GM12865 (cell line): ENCODE measurements at places on chromosomes 5 and 9.
A peak's percentile ranks its signal among the peaks of the same experiment; 100 is the strongest.

GRCh38 chr5:144142139-144142823 is 28.2 kb downstream of the YIPF5 start:
- DNase-seq = peak; percentile 59

- DNase-seq = no peak
Observed at GRCh38 chr9:120876842-120877240, at the start of gene PHF19. TSS of gene PHF19 (minus strand) at chr9:120877188. CDS start at chr9:120874741, 2,447 bp downstream.

GRCh38 chr9:110327716-110328115 is 9.9 kb downstream of the TXNDC8 start:
- no peak for DNase-seq

DNA sequence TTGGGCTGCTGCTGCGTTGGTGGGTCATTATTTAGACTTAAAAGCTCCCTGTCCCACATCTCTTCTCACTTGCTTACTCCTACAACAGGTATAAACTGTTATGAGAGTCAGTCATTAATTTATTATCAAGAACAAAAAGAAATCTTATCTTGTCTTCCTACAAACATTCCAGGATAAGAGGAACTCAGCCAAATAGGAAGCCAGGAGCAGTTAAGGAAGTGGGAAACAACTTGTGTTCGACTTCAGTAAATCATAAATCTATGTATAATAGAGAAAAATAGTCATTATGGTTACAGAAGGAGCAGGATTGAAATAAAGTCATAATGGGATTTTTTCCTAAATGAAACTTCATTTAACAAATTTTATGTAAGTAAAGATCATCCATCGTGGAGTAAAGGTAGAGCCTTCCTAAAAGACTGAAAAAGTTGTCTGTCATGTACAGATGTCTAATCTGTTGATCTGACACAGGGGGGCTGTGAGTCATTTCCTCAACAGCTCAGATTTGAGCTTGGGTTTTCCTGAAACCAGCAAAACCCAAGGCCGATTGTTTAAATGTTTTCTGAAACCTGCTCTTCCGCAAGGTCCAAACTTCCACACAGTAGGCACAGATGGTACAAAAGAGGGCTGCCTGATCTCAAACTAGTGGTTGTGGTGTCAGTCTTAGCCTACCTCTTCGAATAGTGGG is 25.3 kb upstream of the LRRTM2 start:
- no peak for DNase-seq

- no peak for DNase-seq
Observed at GRCh38 chr5:16736158-16736995, 119.6 kb upstream of the RETREG1 start.

- DNase-seq = peak; percentile 10
Observed at GRCh38 chr9:77811832-77812231, 163.7 kb upstream of the GNA14 start.

- DNase-seq = no peak
Observed at GRCh38 chr5:150139334-150139733, 16.3 kb downstream of the PDGFRB start.

- no peak for DNase-seq
Observed at GRCh38 chr5:160357861-160358411, 12.5 kb downstream of the C1QTNF2 start.

- DNase-seq = peak; percentile 41
Observed at GRCh38 chr5:109691996-109692395, 2.3 kb downstream of the MAN2A1 start.

DNA sequence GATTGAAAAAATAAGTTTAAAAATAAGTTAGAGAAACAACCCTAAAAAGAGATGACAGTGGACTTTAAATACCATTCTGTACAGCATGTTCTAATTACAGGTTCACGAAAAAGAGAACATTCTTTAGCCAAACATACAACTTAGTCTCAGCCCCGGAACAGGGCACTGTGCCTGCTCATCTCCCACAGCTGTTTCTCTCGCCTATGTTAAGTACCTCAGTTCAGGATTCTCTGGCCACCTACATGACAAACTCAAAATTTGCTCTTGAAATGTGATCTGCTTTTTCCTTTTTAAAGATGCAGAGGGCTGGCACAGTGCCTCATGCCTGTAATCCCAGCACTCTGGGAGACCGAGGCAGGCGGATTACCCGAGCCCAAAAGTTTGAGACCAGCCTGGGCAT is 52.3 kb downstream of the MYO10 start:
- no peak for DNase-seq

DNA sequence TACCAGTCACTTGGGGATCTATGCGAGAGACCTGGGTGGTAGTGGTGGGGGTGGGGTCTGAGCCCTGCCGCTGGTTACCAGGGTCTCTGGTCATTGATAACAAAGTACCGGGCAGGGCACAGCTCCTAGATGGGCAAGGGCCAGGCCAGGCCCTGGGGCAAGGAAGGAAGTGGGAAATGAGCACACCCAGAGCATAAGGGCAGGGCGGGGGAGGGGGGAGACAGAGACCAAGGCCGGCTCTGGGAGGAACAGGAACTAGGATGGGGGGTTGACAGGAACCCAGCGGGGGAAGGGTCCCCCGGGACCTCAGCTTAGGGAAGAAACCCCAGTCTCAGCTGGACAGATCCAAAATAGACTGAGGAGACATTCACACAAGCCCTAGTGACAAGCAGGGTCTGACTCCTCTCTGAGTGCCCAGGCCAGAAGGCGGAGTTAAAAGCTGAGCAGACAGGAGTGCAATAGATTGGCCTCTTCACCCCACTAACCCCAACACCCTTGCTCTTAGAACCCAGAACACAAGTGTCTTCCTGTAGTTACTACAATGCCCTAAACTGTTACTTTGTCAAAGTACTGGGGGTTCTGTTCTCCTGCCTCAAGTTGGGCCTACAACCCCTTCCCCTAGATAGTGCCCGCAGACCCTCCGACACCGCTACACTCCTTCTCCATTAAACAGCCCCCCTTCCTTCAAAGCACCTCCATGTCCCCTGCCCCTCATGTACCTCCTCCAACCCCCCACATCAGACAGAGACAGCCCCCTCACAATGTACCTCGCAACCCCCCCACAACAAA is 628 bp downstream of the ATOSB start:
- peak; percentile 66 for DNase-seq

- DNase-seq = no peak
Observed at GRCh38 chr5:132953710-132954109, 9.7 kb downstream of the AFF4 start.

DNA sequence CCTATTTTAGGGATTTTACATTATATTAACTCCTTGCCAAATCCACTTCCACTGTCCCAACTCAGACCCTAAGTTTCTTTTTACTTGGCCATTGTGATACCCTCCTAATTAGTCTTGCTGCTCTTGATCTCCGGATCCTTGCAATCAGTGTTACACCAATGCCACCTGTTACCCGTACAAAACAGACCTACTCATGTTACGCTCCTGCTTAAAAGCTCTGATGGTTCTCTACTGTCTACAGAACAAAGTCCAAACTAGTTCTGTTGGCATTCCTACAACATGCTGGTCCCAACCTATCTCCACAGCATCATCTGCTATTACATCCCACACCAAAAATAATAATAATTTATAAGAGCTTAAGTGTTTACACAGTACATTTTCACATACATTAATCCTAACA is 9.8 kb downstream of the ECPAS start:
- DNase-seq = no peak

- no peak for DNase-seq
Observed at GRCh38 chr5:153470736-153471135, 19.7 kb upstream of the GRIA1 start.

- DNase-seq = peak; percentile 93
Observed at GRCh38 chr5:141512390-141512910, 23.6 kb downstream of the PCDHGC5 start.

DNA sequence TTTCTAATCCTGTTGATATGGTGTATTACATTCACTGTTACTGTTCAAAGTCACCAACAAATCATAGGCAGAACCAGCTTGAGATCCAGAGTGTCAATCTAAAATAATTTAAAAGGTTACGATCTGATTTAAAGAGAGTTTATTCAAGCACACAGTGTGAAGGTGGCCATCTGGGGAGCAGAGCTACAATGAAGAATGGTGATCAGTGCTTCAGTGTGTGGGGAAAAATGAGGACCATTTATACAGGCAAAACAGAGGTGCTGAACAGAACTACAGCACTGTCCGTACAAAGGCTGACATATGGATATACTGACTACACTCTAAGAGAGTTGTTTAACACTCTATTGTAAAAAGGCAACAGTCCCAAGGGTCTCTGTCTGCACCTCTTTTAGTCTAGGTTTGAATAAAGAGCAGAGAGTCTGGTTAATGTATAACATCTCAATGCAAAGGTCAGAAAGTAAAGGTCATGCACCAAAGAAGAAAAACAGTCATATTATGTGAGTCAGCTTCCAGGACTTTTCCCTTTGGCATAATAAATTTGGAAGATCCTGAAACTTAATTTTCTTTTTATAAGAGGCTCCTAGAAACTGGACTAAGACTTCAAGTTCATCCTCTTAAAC is 29.7 kb upstream of the TDRD7 start:
- DNase-seq = no peak

DNA sequence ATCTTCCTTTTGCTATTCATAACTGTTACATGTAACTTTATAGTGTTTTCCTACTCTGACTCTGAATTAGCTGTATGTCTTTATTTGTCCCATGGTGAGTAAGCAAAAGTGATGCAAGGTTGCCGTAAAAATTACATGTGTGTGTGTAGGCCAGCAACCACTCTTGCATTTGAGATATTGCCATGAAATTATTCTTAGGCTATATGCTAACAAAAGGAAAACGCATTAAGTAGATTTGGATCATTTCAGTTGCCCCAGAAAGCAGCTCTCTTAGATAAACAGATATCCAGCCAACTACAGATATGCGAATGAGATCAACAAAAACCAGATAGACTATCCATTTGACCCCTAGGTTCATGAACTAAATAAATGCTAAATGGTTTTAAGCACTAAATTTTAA is 73.6 kb downstream of the CYLC2 start:
- DNase-seq = no peak

- DNase-seq = no peak
Observed at GRCh38 chr5:154608531-154609011, 130.5 kb upstream of the HAND1 start.

- no peak for DNase-seq
Observed at GRCh38 chr9:123775289-123776284, 154.3 kb downstream of the DENND1A start.

DNA sequence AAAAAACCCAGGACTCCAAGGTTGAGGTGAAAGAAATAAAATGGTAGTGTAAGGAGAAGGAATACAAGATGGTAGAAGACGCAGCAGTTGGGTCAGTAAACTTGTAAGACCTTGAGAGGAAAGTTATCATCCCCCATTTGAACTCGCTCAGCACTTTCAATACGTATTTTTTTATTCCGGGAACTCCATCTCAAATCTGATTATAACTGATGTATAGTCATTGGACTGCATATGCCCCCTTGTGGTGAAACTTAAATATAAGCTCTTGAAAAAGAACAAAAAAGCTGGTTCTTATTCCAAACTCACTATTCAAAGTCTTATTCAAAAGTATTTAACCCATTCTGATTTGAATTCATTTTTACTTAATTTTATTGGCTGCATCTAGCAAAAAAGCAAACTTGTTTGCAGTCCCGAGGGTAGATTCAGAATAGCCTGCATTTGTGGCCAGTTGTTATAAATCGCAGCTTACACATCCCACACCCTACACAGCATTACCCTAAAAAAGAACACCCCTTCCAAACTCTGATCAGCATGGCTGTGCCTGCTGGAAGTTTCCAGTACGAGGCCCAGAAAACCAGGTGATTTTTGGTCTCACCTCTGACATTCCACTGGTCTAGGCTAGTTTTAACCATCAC is 118.0 kb downstream of the ESM1 start:
- peak; percentile 43 for DNase-seq

DNA sequence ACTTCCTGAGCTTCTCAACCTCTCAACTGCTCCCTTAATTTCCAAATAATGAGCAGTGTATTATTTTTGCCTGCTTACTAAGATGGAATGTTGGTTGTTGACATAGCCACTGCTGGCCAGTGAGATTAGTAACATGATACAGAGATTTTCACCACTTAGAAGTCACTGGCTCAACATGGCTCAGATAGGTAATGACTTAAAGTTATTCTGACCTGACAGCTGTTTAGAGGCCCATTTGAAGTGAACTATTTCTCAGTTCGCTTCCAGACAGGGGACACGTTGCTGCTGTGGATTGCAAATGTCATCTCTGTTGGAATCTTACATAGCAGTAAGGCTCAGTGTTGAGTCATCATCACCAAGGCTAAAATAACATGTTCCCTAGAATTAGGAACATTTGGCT is 490.2 kb downstream of the TLE4 start:
- no peak for DNase-seq

DNA sequence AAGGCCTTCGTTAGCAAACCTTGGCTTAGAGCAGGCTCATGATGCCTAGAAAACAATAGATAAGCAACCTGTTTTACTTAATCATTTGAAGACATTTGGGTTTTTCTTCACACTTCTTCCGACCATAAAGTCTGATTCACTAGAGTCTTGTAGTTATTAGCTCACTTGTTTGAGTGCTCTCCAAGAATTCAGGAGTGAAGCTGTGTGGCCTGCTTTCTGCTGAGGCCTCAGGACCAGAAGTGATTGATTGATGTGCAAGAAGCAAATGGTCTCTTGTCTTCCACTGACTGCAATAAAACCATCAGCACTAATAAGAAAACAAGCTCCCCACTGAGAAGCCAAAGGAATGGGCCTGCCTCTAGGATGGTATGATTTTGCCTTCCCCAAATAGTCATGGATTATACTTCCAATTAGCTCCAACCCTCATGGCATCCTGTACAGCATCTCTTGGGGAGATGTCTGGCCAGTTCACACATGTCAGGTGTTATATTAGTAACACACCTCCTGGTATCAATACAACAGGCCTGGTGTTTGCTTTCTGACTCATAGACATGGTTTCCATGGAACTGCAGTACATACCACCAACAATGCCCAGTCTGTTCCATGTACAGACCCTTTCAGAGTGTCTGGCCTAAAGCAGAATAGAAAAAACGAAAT is 317.6 kb downstream of the CWC27 start:
- no peak for DNase-seq

GRCh38 chr5:178207917-178208280 is 3.6 kb downstream of the HNRNPAB start:
- no peak for DNase-seq

- DNase-seq = no peak
Observed at GRCh38 chr9:99185934-99186333, 35.8 kb downstream of the ALG2 start.

- DNase-seq = no peak
Observed at GRCh38 chr9:13113216-13113615, 166.3 kb downstream of the MPDZ start.

DNA sequence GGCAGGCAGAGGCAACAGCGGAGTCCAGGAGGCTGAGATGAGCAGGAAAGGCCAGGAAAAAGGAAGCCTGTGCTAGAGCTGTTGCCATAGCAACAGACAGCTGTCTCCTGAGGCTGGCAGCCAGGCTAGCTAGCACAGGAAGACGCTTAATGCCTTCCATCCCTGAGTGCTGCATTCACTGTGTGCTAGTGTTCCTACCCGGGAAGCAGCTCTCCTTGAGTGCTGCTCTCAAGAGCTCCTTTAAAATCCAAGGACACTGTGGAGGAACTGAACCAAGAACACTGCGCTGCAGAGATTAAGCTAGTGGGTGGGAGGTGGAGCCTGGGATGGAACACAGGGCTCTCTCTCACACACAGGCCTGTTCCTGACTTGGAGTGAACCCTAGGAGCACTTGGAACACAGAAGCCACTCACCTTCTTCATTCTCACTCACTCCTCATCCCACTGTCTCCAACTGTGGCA is 53.5 kb upstream of the IL7R start:
- peak; percentile 42 for DNase-seq
